T-helper 2 cell treated with Interferon-gamma antibody and Interleukin-4, amounts not matched to agents 5 μg/mL and 100 μg/mL, for 36 hours (primary cell): ENCODE measurements at places on chromosomes 1 and 21.

DNA sequence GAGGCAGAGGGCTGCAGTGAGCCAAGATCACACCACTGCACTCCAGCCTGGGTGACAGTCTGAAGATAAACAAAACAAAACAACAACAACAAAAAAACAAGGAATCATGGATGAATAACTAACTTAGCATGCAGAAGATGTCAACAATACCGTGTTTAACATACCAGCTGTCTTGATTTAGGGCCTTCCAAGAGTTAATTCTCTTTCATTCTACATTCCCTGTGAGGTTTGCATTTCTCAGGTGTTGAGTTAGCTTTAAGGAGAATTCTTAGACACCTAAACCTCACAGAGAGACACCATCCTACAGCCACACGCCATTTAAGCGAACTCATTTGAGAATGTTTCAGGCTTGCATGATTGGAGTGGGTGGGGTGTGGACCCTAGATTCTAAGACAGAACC, 363.1 kb upstream of the RUNX1 start:
- no peak for DNase-seq

DNA sequence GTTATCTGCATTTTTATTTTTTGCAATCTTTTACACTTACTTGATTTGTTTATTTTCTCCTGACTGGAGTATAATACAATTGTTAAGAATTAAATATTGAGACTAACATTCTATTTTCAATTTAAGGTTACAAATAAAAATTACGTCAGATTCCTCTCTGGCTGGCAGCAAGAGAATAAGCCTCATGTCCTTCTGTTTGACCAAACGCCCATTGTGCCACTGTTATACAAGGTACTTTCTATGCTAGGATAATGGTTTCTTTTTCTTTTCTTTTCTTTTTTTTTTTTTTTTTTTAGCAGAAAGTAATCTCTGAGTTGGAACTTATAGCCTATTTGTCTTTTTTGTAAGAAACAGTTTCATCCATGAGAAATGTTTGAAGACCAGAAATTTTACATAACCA, 20.0 kb downstream of the DNAJC16 start:
- no peak for DNase-seq

GRCh38 chr21:17370263-17370662, 142.6 kb upstream of the CXADR start:
- no peak for DNase-seq

- DNase-seq, result no peak
Observed at GRCh38 chr1:203769505-203770343, 4.7 kb downstream of the LAX1 start.

- no peak for DNase-seq
Observed at GRCh38 chr1:21668232-21668950, 766 bp downstream of the RAP1GAP start.

GRCh38 chr1:110798691-110799256, 74.2 kb upstream of the CD53 start:
- DNase-seq, result no peak
